ENCODE measurements at places on chromosomes 3 and 15.
A peak's percentile ranks its signal among the peaks of the same experiment; 100 is the strongest.

- DNase-seq = no peak
Measured at GRCh38 chr3:169241630-169241990, 421.9 kb downstream of the MECOM start.

DNA sequence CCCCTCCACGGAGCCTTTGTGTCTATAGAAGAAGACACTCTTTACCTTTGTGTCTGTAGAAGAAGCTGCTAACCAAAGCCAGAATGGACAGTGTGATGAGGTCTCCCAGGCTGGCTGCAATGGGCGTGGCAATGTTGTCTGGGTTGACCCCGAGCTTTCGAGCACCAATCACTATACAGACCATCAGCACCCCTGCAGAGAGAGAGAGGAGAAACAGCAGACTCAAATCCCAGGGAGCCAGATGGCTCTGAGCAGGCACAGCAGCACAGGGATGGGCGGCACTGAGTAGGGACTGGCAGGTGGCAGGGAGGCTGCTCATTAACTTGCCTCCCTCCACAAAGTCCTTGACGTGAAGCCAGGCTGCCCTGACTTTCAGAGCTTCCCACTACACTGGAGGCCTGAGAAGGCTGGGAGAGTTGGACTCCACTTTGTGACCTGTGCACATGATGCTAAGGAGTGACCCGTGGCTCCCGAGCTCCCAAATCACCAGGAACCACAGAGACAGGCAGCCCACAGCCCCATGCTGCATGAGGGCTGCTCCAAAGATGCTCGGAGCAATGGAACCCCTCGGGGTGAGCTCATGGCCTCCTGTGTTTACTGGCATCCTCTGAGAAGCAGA, 53.9 kb downstream of the ROPN1B start:
- DNase-seq = no peak

DNA sequence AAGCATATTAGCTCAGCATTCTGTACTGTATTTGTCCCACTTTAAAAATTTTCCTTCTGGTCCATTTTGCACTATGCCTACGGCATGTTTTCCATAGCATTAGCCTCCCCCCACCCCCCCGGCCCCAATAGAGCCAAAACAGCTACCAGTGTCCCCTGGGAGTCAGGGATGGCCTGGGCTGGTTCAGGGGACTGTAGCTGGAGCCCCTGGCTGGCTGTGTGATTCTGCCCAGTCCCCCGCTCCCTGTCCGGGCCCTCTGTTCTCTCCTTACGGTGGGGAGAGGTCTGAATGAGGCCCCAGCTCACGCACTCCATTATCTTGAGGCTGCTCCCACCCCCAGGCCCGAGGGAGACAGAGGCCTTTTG, 70.1 kb downstream of the KLF15 start:
- no peak for DNase-seq

DNA sequence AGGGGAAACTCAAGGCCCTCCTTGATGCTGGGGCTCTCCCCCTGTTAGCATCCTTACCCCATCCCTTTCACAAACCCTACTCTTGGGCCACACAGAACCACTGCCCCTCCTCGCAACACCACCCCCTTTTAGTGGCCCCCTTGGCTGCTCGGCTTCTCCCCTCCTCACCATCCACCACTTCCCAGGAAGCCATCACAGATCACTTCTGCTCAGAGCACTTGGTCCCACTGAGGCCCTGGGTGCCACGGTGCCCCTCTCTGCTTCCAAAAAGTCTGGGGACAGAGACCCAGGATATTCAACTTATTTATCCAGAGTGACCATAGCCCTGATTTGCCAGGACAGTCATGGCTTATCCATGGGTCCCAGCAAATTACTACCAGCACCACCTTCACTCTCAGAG, 2.4 kb downstream of the RHCG start:
- DNase-seq = no peak

GRCh38 chr3:55964491-55964985, 477.4 kb upstream of the WNT5A start:
- no peak for DNase-seq

GRCh38 chr3:184235381-184236032, 6.1 kb downstream of the VWA5B2 start:
- DNase-seq = no peak

DNA sequence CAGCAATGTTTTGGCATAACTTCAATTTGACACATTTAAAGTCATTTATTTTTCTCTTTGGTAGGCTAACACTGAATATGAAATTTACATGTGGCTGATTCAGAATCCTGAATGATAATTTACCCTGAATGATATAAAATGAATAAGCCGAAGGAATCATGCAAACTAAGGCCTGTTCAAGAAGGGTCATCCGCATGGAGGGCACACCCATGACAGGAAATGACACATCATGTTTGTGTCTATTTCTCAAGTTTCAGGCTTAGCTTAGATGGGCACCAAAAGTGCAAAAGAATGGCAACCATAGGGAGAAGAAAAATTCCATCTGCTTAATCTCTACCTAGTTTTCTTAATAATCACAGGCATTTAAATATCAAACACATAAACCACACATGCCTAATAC, 141.5 kb downstream of the DUT start:
- DNase-seq = no peak

- DNase-seq = no peak
Measured at GRCh38 chr15:63677778-63678177, 80.6 kb downstream of the FBXL22 start.

DNA sequence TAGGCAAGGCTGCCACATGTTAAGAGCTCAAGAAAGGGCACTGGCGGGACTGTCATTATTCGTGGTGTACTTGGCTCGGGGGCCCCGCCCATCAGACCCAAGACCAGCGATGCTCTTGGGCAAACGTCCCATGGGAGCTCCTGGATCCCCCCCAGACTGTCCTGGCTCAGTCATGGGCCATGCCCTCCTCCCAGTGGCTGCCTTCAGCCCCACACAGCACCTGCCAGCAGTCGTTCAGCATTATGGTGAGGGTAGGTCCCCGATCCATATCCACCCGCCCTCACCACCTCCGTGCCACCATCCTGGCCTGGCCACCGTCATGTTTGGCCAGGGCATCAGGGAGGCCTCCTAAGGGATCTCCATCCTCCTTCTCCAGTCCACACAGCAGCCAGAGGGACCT, 51.4 kb upstream of the IQSEC1 start:
- no peak for DNase-seq

DNA sequence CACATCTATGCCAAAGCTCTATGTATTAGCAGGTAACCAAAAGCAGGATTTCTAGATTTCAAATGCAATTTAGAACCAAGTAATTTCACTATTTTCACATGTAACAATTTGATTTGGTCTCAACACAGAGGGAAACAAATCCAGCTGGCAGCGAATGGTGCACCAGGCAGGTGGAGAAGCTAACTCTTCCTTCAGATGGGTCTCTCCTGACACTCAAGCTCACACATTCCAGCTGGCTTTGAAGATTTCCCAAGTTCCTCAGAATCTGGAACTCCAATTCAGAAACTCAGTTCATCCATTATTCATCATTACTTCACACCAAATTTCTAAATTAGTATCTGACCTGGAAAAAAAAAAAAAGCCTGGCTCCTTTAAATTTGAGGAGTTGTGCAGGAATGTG, 318.1 kb upstream of the NECTIN3 start:
- DNase-seq = no peak

DNA sequence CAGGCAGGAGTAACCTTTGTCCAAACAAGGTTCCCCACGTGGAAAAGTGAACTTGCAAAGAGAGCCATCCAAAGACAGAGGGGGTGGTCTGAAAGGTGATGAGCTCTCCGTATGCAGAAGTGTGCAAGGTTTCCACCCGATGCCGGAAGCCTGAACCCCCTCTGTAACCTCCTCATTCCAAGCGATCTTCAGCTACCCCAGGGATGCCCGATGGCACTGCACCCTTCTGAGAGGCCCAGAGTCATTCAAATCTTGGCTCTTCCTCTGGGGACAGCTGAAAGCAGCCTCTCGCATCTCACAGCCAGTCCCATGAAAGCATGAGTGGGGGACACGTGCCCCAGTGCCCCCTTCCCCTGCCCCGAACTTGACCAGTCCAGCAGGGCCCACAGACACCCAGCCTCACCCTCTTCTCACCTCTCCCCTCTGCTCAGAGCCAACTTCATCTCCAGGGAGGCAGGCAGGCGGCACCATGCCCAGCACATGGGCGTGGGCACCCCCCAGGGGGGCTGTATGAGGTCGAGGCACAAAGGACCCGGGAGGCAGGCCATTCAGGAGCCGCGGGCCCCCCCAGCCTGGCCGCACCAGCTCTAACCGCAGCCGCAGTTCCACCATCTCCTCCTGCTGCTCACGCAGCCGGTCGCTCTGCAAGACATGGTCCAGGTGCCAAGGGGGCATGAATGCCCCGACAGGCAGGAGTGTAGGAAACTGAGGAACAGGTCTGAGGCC, 8.7 kb downstream of the KIF7 start:
- no peak for DNase-seq

DNA sequence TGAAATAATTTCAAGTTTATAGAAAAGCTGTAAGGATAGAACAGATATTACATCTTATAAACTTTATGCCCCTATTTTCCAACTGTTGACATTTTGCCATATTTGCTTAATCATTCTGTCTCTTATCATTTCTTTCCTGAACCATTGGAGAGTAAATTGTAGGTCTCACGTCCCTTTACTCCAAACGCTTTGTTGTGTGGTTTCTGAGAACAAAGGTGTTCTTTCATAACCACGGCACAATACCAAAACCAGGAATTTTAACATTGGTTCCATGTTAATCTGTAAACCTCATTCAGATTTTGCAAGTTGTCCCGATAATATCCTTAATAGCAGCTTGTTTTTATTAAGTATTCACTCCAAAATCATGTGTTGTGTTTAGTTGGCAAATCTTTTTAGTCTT, 134.8 kb downstream of the AKAP13 start:
- no peak for DNase-seq

DNA sequence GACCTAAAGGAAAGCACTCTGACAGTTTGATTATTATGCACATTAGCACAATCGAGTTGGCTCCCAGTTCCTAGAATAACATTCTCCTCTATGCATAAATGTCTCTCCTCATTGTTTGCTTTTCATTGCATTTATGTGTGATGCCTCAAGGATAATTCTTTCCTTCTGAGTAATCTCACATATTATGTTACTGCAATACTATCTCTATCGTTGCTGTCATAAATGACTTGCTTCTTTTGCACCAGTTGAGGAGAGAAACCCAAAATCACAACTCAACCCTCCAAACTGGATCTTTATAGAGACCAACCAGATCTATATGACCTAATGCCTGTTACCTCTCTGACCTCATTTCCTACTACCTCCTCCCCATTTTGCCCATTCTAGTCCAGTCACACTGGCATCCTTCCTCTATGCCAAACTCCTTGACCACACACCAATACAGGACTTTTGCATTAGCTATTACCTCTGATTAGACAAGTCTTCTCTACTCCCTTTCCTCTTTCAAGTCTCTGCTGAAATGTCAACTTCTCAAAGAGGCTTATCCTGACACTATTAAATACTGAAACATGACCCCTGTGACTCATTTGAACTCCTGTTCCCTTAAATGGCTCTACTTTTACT, 1026.0 kb downstream of the TUSC7 start:
- DNase-seq = no peak

DNA sequence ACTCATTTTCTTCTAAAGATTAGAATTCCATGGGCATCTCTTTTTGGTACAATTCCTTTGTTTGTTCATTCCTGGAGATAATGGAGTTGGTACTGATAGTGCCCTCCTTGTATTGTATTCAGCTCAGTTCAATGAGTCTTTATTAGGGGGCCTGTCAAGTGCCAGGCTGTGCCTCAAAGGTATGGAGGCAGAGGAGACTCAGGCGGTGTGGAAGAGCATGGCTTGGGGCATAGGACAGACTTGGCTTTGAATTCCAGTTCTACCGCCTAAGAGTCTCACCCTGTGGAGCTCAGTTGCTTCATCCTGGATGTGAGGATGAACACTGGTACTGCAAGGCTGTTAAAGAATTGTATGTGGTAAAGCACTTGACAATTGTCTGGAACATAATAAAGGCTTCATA, 196.6 kb upstream of the IL12A start:
- no peak for DNase-seq

- peak; percentile 4 for DNase-seq
Measured at GRCh38 chr3:105518806-105519418, 152.2 kb downstream of the ALCAM start.

- DNase-seq = no peak
Measured at GRCh38 chr3:18946524-18946923, 201.8 kb upstream of the KCNH8 start.

- no peak for DNase-seq
Measured at GRCh38 chr3:189238071-189238470, 66.3 kb downstream of the TPRG1 start.

- no peak for DNase-seq
Measured at GRCh38 chr3:26104851-26105251, 315.0 kb downstream of the OXSM start.

GRCh38 chr3:66401675-66402491, 98.9 kb downstream of the LRIG1 start:
- DNase-seq = no peak

DNA sequence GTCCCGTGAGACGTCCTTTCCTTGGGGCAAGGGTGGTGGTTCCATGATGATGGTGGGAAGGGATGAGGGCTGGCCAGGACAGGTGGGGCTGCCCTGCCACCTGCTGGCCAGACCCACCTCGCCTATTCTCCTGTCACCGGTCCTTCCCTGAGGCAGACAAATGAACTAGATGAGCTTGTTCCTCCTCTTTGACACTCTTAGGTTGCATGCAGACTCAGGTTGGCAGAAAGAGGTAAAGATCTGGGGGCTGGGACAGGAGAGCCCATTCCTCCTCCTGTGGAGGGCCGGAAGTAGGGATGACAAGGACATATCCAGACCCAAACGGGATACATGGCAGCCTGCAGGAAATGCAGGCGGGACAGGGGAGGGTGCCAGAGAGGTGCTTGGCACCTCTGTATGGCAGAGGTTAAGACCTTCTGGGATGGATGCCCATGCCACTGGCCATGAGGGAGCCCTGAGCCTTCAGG, 38.6 kb downstream of the ACSBG1 start:
- DNase-seq = peak; percentile 14

DNA sequence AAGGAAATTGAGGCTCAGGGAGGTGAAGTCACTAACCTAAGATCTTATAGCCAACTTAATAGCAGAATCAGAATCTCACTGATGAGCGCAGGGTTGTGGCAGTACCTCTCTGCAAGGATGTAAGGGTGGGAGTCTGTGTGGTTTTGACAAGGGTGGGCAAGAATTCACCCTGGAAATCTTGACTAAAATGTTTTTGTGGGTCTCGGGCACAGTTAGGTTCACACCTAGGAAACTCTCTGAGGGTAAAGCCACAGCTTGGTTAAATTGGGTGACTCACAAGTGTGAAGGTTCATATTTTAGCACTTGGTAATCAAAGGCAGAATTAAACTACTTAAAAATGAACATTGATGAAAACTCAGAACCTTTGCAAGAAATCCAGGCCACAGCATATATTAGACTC, 178.2 kb upstream of the EOMES start:
- DNase-seq = no peak

Data from activated CD4-positive, alpha-beta T cell treated with anti-CD3 and anti-CD28 coated beads for 24 hours (primary cell).